RWPE1 (cell line): ENCODE measurements at places on chromosomes 7 and 10.
A peak's percentile ranks its signal among the peaks of the same experiment; 100 is the strongest.

DNA sequence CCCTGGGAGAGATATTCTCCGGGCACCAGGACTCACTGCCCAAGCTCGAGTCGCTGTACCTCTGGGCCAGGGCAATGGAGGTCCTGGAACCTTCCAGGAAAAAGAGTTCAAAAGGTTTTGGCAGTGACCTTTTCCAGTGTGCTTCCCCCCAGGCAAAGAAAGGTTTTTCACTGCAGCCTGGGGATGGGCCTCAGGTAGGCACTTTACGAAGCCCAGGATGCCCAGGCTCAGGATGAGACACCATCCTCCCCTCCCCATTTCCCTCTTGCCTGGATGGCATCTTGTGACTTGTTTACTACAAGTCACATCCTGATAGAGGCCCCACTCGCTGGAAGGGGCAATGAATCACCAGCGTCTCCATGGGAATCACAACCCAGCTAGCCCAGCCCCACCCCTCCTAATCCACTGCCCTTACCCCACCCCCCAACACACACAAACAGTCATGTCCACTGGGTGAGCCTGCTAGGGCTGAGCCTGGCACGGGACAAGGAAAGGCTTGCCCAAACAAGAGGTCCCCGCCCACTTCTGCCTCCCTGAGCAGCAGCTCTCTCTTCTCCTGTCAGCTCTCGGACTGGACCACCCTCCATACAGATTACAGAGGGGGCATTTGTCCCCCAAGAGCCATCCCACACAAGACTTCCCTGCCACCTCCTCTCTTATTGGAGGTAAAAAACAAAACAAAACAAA, 93.8 kb upstream of the SMNDC1 start:
- peak; percentile 100 for DNase-seq

GRCh38 chr7:3128857-3129490, 85.3 kb upstream of the CARD11 start:
- no peak for DNase-seq

DNA sequence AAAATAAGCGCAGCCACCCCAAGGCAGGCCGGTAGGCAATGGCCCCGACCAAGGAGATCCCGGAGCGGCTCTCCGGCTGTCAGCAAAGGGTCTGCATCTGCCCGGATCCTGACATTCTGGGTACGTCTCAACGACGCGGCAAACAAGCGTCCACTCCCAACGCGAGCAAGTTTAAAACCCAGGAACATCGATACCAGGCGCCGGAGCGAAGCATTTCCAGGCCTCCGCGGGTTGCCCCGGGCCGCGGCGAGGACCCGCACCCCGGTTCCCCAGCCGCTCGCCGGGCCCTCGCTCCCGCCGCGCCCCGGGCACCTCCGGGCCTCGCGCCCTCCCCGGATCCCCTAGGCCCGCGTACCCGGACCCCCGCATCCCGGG, 453 bp downstream of the URGCP start:
- peak; percentile 56 for DNase-seq

DNA sequence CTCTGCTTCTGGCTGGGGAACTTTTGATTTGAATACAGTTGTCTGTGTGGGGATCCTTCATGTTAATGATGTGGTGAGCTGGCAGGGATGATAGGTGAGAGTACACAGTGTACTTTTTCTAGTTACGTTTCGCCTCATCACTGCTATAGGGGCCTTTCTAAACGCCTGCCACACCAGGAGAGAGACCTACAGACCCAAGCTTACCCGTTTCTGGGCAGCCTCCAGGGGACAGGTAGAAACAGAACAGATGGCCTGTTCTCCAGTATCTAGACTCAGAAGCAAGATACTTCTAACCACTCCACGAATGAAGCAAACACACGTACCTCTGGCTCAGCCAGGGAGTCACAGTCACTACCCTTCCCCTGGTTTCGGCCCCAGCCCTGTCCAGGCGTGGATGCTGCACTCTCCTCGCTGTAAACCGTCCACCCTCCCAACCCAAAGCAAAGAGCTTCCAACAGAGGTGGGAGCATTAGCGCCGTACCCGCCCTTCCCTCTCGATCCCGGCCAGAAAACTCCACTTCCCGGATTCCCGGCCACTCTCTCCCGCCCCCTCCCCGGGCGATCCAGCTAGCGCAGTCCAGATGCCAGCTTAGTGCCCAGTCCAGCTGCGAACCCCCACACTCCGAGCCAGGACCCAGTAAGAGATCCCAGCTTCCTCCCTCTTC, 1.2 kb downstream of the CCDC6 start:
- no peak for DNase-seq

DNA sequence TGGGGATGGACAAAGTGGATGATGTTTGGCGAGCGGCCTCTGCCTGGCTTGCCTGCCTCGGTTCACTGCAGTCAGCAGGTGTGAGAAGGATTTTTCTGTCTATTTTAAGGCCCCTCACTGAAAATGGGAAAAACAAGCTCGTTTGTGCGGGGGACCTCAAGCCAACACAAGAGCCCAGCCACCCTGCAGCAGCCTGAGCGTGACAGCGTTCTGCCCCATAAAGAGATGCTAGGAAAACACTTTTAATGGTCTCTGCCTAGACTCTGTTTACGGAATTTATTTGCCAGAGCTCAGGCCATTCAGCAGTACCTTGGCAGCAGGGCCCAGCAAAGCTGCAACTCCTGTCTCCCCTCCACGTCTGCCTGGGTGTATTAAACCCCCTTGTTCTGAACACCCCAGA, 131.7 kb downstream of the GRK5 start:
- no peak for DNase-seq

DNA sequence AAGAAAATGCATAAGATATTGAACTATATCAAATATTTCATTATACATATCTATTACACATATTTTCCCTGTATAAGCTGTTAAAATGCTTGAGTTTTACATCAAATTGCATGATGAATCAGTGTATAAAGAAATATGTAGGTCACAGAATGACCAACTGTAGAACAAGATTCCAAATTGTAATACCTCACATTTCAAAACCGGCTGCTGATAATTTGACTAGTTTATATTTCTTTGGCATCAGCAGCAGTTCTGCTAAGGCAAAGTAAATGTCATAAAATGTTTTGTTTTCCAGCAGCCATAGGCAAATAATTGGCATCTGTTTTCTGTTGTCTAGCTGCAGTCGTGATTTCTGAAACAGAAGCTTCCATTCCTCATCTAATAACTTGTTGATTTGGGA, 633.9 kb downstream of the ARL4A start:
- no peak for DNase-seq

GRCh38 chr7:36475381-36475780, 85.7 kb downstream of the ANLN start:
- DNase-seq: no peak

DNA sequence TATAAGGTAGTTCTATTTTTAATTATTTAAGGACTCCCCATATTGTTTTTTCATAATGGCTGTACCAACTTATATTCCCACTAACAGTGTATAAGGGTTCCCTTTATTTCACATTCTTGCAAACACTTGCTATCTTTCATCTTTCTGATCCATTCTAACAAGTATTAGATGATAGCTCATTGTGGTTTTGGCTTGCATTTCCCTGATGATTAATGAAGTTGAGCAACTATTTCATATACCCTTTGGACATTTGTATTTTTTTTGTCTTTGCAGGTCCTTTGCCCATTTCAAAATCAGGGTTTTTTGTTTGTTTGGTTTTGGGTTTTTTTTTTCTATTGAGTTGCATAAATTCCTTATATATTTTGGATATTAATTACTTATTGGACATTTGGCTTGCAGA, 107.2 kb downstream of the EPC1 start:
- peak; percentile 30 for DNase-seq

- no peak for DNase-seq
Measured at GRCh38 chr10:81109200-81109752, 571.6 kb downstream of the SH2D4B start.

- no peak for DNase-seq
Measured at GRCh38 chr10:52706332-52707070, 66.1 kb downstream of the MBL2 start.

DNA sequence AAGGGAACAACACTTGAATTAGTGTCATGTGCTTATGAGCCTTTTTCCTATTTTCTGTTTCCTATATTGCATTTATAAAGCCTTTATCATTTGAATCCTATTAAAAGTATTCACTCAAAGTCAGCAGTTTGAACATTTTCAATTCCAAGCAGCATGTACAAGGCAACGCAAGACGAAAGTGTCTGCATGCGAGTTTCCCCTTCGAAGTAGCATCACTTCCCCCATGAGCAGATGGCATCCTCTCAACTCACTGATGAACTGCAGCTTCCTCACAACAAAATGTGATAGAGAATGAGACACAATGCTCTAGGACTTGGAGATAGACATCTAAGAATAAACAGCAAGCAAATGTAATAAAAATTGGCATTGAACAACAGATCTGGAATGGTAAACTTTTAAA, 270.7 kb downstream of the PRPF18 start:
- no peak for DNase-seq

GRCh38 chr10:71970331-71970730, 6.1 kb downstream of the CHST3 start:
- peak; percentile 65 for DNase-seq

GRCh38 chr7:117051808-117052207, 98.5 kb downstream of the ST7 start:
- DNase-seq: no peak

- DNase-seq: peak; percentile 28
Measured at GRCh38 chr10:98074315-98074911, 44.0 kb upstream of the CRTAC1 start.

GRCh38 chr7:26157520-26158105, 5.6 kb downstream of the NFE2L3 start:
- no peak for DNase-seq

DNA sequence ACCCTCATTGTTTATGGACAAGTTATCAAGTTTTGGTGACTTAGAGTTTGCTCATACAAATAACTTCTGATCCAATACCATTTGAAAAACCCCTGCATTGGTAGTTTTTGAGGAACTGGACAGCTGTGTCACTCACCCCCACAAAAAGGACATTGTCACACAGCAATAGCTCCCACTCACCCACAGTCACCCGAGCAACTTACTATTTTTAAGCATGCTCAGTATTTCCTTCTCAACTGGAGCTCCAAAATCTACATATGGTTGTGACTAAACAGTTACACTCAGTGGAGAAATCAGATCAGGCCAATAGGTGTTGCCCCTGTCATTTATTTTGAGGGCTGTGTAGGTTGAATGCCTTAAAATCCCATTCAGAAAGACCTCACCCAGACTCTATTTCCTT, 165.2 kb upstream of the AUTS2 start:
- DNase-seq: no peak

DNA sequence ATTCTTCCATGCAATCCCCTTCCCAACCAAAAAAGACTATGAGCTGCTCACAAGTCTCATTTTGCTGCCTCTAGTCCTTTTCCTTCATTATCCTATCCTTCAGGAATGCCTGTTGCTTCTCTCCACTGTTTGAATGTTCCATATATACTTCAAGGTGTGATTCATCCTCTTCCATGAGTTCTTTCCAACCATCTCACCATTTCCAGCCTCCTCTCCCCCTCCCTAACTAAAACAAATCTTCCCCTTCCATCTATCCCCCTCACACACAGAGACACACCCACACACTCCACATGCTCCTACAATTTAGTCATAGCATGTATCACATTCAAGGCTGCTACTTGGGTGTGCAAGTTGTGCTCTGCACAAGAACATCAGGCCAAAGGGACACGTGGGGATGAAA, 254.3 kb downstream of the DYNC1I1 start:
- DNase-seq: no peak

- no peak for DNase-seq
Measured at GRCh38 chr10:62528441-62528840, 154.3 kb downstream of the ZNF365 start.

DNA sequence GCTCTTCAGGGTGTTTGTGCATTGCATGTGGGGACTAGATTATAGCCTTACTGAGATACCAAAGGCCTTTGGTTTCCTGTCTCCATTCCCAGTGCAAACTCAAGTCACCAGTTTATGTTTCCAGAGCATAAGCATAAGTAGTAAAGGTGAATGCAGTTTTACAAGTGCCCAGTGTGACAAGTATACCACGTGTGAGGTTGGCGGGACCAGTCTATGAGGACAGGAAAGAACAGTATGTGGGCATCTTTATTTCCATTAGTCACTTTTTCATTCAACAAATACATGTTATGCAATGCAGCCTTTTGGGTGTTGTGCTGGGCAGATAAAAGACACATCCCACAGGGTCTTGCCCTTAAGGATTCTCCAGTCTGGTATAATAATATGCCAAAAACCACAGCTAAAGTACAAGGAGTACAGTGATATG, 146.5 kb downstream of the ARID5B start:
- DNase-seq: no peak
